Stimulated activated CD4-positive, alpha-beta T cell treated with anti-CD3 and anti-CD28 coated beads, Interleukin-2, amount 100 ng/mL, for 4 hours (primary cell): ENCODE measurements at places on chromosomes 6 and 20.
A peak's percentile ranks its signal among the peaks of the same experiment; 100 is the strongest.

DNA sequence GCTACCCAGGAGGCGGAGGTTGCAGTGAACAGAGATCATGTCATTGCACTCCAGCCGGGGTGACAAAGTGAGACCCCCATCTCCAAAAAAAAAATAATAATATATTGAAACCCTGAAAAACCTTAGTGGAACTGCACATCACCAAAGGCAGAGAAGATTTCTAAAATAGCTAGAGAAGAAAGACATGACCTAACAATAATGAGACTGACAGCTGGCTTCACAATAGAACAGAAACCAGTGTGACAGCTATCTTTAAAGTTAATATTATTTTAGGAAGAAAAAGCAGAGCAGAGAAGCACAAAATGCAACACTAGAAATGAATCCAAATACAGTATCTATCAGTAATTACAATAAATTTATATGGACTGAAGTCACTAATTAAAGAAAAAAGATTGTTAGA lies 67.1 kb upstream of the FLRT3 start:
- no peak for DNase-seq

- DNase-seq, result no peak
These were observed 19.8 kb upstream of the CDC5L start for GRCh38 chr6:44367681-44368080.

GRCh38 chr6:109295109-109295773 lies 87.0 kb downstream of the CD164 start:
- no peak for DNase-seq

DNA sequence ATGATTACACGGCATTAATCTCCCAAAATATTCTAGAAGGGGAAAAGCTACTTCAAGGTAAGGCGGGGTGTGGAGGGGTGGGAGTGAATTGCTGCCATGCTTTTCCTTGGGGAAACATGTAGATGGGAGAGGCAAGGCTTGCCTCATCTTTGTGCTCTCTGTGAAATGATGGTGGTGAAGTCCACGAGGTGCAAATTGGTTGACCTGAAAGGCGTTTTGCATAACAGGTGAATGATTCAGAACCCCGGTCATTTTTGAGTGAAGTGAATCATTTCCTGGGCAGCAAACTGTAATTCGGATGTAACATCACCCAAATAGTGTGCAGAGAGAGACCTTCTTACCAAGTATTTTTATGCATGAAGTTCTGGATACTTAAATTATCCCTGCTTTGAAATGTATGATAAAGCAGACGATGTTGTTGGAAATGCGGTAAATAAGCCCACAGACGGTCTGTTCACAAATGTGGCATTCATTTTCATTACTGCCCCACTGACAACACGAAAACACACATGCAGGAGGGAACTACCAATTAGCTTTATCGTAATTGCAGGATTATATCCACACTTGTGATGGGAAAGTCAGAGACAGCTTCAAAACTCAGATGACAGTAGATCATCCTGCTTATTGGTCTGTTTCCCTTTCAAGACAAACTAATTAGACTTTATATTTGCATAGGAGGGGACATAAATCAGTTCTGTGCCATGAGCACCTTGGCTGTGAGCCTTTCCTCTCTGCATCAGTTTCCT lies 3.0 kb downstream of the CDH4 start:
- no peak for DNase-seq

- no peak for DNase-seq
These were observed 72.7 kb downstream of the PSMG4 start for GRCh38 chr6:3331494-3331893.

GRCh38 chr6:35691027-35691824 lies 2.5 kb upstream of the FKBP5 start:
- no peak for DNase-seq

- no peak for DNase-seq
These were observed 82.7 kb downstream of the UST start for GRCh38 chr6:148829415-148830101.

- DNase-seq, result no peak
These were observed 23.9 kb downstream of the SRC start for GRCh38 chr20:37369846-37370245.

GRCh38 chr6:19988555-19988954 lies 151.4 kb downstream of the ID4 start:
- DNase-seq, result no peak

DNA sequence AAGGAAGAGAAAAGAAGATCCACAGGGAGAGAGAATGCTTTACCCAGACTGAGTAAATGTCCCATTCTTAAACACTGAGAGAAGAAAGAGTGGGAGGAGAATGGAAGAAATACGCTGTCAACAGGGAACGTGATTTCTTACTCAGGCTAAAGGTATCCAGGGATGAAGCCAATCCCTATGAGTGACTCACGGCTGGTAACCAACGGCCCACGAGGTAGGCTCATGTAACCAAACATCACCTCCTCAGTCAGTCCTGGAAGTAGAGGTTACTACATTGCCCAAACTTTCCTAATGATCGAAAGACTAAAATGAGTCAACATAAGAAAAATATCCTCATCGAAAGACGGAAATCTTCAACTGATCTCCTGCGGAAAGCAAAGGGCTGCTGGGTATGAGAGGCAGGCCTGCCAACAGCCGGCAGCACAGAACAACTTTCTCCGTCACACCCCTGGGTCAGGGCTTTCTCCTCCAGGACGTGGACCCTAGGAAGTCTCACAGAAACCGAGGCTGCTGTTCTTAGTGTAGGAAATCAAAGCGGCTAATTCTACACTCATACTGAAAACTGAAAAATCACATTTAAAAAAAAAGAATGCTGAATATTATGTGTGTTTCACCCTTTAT lies 292.6 kb downstream of the GMDS start:
- no peak for DNase-seq

- DNase-seq, result no peak
These were observed 232.4 kb downstream of the FOXA2 start for GRCh38 chr20:22352019-22352418.

DNA sequence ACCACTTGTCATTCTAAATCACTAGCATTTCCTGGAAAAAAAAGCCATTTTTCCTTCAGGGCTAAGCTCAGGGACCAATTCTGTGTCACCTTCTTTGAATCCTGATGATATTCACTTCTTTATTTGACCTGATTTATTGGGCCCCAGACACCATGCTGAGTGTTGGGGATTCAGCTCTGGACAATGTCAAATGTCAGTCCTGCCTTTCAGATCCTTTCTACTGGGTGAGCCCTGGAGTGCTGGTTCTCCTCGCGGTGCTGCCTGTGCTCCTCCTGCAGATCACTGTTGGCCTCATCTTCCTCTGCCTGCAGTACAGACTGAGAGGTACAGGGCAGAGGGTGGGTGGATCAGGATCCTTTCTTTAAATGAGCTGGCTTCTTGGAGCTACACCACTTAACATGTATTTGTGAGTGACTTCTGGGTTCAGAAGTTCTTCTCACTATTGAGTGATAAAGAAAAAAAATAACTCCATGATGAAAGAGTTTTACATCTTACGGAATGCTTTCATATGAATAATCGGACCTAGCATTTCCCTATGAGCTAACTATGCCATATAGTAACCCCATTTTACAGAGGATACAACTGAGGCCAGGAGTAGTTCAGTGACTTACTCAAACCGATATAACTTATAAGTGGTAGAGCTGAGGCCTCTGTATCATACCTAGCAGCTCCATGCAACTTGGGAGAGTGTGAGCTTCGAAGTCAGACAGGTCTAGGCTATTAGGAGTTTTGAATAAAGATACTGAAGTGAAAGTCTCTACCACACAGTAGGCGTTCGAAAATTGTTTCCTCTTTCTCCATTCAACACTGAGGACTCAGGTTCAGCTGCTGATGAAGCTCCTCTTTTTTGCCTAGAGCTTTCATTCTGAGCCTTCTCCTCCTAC lies 9.3 kb downstream of the MOG start:
- no peak for DNase-seq

DNA sequence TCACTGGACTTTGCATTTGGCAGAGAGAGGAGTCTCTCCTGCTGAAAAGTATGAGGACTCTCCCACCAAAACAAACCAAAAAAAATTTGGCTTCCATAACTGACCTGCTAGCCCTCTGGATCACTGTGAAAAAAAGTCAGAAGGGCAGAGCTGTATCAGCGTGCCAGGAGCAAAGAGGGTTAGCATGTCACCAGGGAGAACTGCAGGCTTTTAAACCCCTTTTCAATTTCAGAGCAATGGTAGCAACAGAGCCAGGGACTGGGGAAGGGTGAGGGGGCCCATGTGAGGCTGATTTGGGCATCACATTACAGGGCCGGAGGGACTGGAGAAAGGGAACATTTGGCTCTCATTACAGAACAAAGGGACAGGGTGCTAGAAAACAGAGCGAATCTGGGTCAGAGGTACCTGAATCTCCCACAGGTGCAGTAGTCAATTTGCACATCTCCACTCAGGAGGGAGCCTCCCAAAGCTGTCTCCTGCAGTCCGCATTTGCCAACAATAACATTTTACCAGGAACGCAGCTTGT lies 185.7 kb upstream of the EYA4 start:
- no peak for DNase-seq

DNA sequence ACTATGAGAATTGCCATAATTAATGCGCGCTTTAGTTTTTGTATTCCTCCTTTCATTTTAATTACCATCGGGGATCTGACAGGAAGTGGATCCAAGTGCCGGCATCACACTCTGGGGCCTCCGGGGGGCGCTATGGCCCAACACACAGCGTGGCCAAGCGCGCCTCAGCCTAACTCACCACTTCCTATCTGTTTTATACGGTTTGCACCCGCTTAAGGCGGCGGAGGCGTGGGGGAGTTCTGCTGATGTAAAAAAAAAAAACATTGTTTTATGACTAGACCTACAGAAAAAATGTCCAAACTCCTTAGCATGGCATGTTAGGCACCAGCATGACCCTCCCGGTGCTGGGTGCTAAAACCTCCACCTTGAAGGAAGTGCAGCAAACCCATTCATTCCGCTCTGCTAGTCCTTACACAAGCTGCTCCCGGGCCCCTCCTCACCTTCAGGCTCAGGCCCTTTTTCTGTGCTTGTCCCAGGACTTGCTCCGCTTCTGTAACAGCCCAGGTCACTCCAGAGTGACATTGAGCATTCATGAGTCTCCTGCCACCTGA lies 4.5 kb upstream of the EBF4 start:
- peak; percentile 61 for DNase-seq

GRCh38 chr6:149854532-149854931 lies 9.6 kb downstream of the LRP11 start:
- DNase-seq, result no peak

DNA sequence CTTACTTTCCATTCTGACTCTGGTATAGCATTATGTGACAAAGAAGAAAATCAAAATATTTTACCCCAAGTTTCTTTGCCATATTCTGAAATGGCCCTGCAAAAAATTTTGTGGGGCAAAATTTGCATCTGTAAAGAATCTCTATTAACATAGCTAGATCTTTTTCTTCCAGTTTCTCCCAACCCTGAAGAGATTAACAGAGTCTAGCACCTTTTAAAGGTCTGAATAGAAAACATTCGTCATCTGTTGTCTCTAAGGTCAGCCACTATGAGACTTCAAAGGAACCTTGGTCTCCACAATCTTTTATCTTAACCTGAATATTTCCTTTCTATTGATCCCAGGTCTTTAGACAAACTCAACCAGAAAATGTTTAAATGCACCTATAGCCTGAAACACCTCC lies 205.7 kb downstream of the BTBD9 start:
- DNase-seq, result no peak

GRCh38 chr6:112149719-112150263 lies 62.4 kb downstream of the FAM229B start:
- no peak for DNase-seq

- no peak for DNase-seq
These were observed 50.8 kb downstream of the BCAS1 start for GRCh38 chr20:54019585-54019984.

DNA sequence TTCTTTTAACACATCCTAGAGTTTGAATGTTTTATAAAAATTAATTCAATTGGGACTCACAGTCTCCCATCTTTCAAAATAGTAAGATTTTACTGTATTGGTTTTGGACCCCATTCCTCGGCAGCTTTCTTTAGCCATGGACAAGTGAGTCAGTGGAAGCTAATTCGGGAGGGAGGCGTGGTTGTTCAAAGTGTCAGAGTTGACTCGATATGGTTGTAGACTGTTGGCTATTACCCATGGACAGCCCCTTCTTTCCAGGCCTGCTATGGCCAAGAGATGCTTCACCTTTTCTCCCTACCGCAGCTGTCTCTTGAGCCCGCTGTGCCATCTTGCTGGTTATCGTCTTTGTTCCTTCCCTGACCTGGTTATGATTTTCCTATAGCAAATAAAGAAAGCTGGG lies 243.0 kb downstream of the CD83 start:
- DNase-seq, result no peak

- no peak for DNase-seq
These were observed 25.7 kb upstream of the HINT3 start for GRCh38 chr6:125930765-125931418.

- DNase-seq, result no peak
These were observed 1.2 kb downstream of the RNF217 start for GRCh38 chr6:124963416-124963785.

- no peak for DNase-seq
These were observed 610.4 kb downstream of the RFPL4B start for GRCh38 chr6:112957536-112957916.

DNA sequence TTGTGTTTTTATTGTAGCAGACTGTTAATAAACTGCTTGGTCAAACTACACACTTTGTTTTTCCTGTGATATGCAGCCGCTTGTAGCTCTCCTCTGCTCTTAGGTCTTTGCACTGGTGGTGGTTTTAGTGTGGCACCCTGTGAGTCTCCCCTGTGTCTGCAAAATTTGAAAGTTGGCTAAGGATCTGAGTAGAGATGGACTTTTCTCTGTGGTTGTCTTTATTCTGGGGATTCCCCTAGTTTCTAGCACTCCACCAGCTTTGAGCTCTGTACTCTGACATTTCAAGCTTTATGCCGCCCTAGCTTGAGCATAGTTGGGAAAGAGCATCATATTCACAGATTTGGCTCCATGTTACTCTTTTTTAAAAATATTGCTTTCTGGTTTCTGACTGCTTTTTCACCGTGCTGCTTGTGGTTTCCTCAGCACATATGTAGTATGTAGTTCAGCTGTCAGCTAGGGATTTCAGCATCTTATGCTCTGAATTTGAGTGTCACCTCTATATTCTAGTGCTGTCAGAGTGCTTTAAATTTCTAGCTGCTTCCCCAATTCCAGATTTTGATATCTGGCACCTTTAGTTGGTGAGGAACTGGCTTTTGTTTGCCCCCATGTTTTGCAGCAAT lies 25.4 kb downstream of the CDYL start:
- no peak for DNase-seq

- peak; percentile 49 for DNase-seq
These were observed 111.4 kb downstream of the FYN start for GRCh38 chr6:111761783-111762312.

DNA sequence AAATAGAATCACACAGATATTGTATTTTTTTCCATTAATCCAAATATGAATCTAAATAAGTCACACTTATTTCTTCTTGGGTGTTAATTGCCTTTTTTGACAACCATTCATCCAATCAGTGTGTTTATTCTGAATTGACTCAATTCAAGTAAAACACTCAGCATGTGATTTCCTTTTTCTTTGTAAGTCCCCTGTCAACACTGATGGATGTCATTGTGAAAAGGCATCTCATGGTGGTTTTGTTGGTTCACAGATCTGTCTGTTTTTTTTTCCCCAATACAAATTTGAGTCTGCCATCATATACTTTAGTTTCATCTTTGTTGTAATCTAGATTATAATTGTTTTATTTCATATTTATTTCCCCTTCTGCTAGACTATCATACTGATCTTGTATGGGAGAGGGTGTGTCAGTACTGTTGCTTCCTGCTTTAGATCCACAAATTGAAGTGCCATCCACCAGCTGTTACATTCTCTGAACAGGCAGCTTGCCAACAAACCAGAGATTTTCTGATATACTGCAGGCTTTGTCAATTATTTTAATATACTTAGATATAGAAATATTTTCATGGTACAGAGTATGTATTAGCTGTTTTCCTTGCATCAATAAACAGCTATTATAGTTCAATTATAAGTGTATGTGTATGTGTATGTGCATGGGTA lies 64.2 kb upstream of the FLRT3 start:
- no peak for DNase-seq
